ENCODE measurements at places on chromosomes 12 and 14. TPM values are rescaled to one million over a fixed set of nuclear protein-coding genes. Genes with fewer than 3 reads are reported as not detected.

TDRD9 gene
- 12.0 TPM for total RNA-seq

SLC2A13 gene
- 20.0 TPM for total RNA-seq

ARHGAP9 gene
- total RNA-seq = 32.5 TPM

RFX4 gene
- total RNA-seq = not detected

GMFB gene
- 22.9 TPM for total RNA-seq

RNASE7 gene
- 0.27 TPM for total RNA-seq

CLEC1B gene
- not detected for total RNA-seq

LRIG3 gene
- total RNA-seq = 70.0 TPM

ACSM4 gene
- total RNA-seq = not detected

HCAR3 gene
- 0.41 TPM for total RNA-seq

MARS1 gene
- total RNA-seq = 104 TPM

CFAP54 gene
- total RNA-seq = 4.2 TPM

VDR gene
- total RNA-seq = 10.3 TPM

OAS1 gene
- total RNA-seq = 15.3 TPM

GRCh38 chr14:65594153-65594881, 181.8 kb downstream of the FUT8 start:
- H3K36me3 ChIP-seq = no peaks in the 10 kb centered on the region
- no peaks in the 10 kb centered on the region for H3K27me3 ChIP-seq
- H3K4me3 ChIP-seq = no peak overlapping the region
- H3K4me1 ChIP-seq = no peaks in the 10 kb centered on the region
- H3K27ac ChIP-seq = no peak overlapping the region
- no peak for DNase-seq

DNA sequence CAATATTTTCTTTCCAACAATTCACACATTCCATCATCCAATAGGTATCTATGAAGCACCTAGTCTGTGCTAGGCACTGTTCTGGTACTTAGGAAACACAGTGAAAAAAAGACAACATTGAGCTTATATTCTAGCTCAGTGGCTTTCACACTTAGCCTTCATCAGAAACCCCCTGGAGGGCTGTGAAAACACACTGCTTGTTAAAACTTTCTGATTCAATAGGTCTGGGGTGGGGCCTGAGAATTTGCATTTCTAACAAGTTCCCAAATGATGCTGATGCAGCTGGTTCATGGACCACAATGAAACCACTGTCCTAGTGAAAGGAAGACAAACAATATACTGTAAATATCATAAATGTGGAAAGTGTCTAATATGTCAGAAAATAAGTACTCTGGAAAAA, 5.9 kb downstream of the VTI1B start:
- no peak overlapping the region for H3K27ac ChIP-seq
- H3K4me1 ChIP-seq = peaks cover 27% of the 10 kb centered on the region
- no peak overlapping the region for H3K4me3 ChIP-seq
- no peaks in the 10 kb centered on the region for H3K36me3 ChIP-seq
- no peaks in the 10 kb centered on the region for H3K27me3 ChIP-seq
- no peak for DNase-seq

GRCh38 chr12:20132818-20133217, 235.5 kb upstream of the PDE3A start:
- H3K27me3 ChIP-seq = no peaks in the 10 kb centered on the region
- no peaks in the 10 kb centered on the region for H3K36me3 ChIP-seq
- DNase-seq = no peak
- no peak overlapping the region for H3K27ac ChIP-seq
- no peak overlapping the region for H3K4me3 ChIP-seq

DNA sequence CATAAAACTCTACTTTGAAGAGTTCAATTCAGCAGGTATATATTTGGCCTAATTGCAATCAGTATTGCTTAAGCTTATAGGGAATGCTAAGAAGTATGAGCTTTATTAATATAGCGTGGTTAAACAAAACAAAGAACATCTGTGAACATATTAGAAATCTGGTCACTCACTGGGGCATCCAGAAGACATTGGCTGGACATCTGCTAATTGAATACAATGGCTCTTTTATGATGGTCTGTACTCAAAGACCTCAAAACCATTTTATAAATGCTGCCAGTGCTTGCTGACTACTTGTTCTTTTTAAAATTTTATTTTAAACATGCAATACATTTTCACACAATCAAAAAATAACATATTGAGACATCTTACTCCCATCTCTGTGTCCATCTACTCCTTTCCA, 173.0 kb downstream of the STXBP6 start:
- no peak for DNase-seq
- no peaks in the 10 kb centered on the region for H3K27me3 ChIP-seq
- H3K36me3 ChIP-seq = no peaks in the 10 kb centered on the region
- H3K4me1 ChIP-seq = no peaks in the 10 kb centered on the region

DNA sequence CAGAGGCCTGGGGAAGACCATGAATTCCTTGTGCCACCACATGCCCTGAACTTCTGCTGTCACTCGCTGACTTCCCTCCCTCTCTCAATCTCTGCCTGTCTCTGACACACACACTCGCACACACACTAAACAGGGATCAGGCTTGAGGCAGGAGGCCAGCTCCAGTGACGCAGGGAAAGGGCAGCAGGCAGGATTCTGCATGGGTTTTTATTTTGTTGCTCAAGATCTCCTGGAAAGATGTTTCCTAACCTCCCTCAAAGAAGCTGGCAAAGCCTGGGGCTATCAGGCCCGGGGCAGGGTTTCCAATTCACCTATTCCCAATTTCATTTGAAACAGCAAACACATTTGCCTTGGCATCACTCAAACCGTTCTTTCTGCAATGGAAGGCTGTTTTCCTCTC, 27.7 kb upstream of the PEX5 start:
- peaks cover 12% of the 10 kb centered on the region for H3K4me1 ChIP-seq
- H3K4me3 ChIP-seq = no peak overlapping the region
- H3K27ac ChIP-seq = no peak overlapping the region
- H3K27me3 ChIP-seq = no peaks in the 10 kb centered on the region

GRCh38 chr14:87111126-87111525, 881.9 kb downstream of the GALC start:
- H3K27me3 ChIP-seq = no peaks in the 10 kb centered on the region
- no peak overlapping the region for H3K27ac ChIP-seq
- DNase-seq = no peak
- H3K36me3 ChIP-seq = no peaks in the 10 kb centered on the region

- H3K27ac ChIP-seq = peak overlapping the region; percentile 80
- DNase-seq = no peak
- peaks cover 34% of the 10 kb centered on the region for H3K4me1 ChIP-seq
- no peaks in the 10 kb centered on the region for H3K36me3 ChIP-seq
These were observed 397.6 kb downstream of the NUAK1 start for GRCh38 chr12:105740970-105741725.

- H3K27ac ChIP-seq = peak within 1 kb of the TSS; percentile 98
- no peak for DNase-seq
- H3K27me3 ChIP-seq = no peaks in the 10 kb centered on the region
- H3K4me1 ChIP-seq = no peaks in the 10 kb centered on the region
These were observed at the start of gene EFS for GRCh38 chr14:23365036-23365731. TSS of gene EFS (minus strand) at chr14:23365172. CDS start at chr14:23365025, 147 bp downstream.

GRCh38 chr12:96493106-96493505, 3.7 kb downstream of the CFAP54 start:
- no peaks in the 10 kb centered on the region for H3K27me3 ChIP-seq
- no peak overlapping the region for H3K4me3 ChIP-seq
- peaks cover 5% of the 10 kb centered on the region for H3K4me1 ChIP-seq
- H3K27ac ChIP-seq = no peak overlapping the region
- no peak for DNase-seq

DNA sequence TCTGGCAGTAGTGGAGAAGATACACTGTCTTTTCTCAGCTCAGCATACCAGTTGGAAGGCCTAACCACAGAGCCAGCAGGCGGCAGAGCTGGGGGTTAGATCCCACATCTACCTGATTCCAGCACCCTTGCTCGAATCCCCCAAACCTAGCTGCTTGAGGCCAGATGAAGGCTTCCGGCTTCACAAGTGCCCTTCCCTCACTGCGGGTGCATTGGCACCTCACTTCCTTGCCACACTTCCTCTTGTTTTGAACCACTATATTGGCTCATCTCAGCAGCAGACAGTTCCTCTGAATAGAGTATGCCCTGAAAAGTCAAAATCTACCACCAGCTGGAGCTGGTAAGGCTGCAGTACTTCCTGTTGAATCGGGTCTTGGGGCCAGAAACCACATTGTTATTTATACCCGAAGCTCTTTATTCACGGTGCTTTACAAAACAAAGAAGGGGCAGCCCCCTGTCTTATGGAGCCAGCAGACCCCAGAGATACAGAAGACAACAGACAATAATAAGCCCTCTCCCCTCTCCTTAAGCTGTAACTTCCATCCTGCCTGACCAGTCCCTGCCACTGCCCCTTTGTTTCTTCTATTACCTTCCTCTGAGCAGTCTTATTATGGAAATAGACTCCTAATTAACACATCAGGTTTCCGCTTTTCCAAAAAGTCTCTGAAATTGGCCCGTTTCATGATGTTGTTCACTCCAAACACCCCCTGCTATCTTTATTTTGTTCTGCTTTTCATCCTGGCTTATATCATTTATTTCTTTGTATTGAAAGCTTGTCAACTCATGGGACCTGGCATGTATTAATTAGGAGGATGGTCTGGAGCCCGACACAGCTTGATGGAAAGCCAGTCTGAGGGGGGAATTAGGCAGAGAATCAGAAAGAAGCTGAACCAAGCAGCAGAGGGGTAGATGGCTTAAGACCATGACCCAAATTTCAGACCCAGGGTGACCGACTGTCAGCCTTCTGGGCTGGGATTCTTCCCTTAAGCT, 233.5 kb downstream of the EFCAB11 start:
- H3K27ac ChIP-seq = peak overlapping the region; percentile 15
- H3K36me3 ChIP-seq = no peaks in the 10 kb centered on the region
- no peak for DNase-seq
- peaks cover 13% of the 10 kb centered on the region for H3K4me1 ChIP-seq

DNA sequence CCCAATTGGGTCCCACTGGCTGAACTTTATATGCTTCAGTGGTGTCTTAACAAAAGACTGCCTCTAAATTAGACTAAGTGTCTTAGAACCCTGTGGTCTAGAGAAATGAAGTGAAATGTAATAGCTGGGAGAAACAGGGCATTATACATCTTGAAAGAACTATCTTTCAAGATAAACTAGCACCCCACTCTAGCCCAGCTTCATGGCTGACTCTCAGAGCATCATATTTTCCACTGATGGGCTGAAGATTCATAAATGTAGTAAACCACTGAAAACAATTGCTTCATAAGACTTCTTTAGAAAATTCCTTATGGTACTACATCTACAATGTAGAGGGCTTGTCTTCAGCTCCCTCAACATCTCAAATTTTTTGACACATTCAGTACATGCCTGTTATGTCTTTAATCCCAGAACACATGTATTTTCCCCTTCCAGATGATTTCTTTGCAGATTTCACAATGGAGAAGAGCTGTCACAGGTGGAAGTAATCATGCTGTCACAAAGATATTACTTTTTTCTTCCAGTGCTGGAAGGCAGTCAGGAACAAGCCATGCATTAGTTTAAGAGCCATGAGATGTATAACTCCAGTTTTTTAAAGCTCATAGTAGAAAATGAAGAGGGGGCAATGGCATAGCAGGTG, 48.5 kb downstream of the IFNG-AS1 start:
- no peaks in the 10 kb centered on the region for H3K27me3 ChIP-seq
- no peaks in the 10 kb centered on the region for H3K4me1 ChIP-seq
- H3K36me3 ChIP-seq = no peaks in the 10 kb centered on the region

GRCh38 chr12:72273851-72274351, 1.7 kb downstream of the TRHDE start:
- no peaks in the 10 kb centered on the region for H3K27me3 ChIP-seq
- peak overlapping the region; percentile 82 for H3K4me3 ChIP-seq
- H3K27ac ChIP-seq = peak overlapping the region; percentile 76
- no peak for DNase-seq

DNA sequence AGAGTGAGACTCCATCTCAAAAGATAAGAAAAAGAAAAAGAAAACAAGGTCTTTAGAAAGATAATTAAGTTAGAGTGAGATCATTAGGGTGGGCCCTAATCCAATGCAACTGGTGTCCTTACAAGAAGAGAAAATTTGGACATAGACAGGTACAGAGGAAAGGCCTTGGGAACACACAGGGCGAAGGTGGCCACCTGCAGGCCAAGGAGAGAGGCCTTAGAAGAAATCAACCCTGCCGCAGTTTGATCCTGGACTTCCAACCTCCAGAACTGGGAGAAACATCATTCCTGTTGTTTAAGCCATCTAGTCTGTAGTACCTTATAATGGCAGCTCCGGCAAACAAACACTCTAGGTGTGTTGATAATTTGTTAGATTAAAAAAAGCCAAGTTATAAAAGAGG, 491.9 kb downstream of the MED13L start:
- H3K27me3 ChIP-seq = no peaks in the 10 kb centered on the region
- no peak for DNase-seq
- H3K4me1 ChIP-seq = no peaks in the 10 kb centered on the region
- no peak overlapping the region for H3K27ac ChIP-seq
- H3K36me3 ChIP-seq = no peaks in the 10 kb centered on the region
- H3K4me3 ChIP-seq = no peak overlapping the region

- no peaks in the 10 kb centered on the region for H3K27me3 ChIP-seq
- DNase-seq = no peak
- H3K4me3 ChIP-seq = no peak overlapping the region
- peaks cover 13% of the 10 kb centered on the region for H3K4me1 ChIP-seq
- no peak overlapping the region for H3K27ac ChIP-seq
These were observed 152.9 kb downstream of the SLC41A2 start for GRCh38 chr12:104805186-104805585.

DNA sequence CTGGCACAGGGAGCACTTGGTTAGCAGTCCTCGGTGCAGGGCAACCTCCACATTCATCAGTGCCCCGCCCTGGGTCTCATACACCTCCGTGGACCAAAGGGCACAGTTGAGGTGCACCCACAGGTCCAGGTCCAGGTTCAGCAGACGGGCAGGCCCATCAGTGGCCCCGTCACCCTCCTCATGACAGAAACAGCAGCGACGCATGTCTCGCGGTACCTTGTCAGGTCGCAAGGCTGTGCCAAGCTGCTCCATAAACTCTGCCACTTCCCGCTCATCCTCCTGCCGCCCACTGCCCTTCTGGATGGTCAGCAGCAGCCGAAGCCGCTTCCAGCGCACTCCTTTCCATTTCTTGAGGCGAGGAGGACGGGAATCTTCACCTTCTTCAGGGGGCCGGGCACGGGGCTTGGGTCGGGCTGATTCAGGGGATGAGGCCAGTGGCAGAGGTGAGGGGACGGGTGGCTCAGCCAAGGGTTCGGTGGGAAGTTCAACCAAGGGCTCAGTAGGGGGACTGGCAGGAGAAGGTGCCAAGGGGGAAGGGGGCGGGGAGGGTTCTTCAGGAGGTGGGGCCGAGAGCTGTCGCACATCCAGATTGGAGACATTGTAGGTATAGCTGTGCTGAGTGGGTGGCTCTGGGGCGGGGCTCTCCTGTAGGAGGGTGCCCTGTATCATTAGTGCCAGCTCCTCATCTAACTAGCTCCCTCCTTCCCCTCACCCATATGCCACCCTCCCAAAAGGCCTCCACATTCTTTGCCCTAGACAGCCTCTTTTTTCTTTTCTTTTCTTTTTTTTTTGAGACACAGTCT, 8.3 kb upstream of the PRKAG1 start:
- no peak for DNase-seq
- H3K4me3 ChIP-seq = no peak overlapping the region
- no peaks in the 10 kb centered on the region for H3K27me3 ChIP-seq
- H3K36me3 ChIP-seq = peaks cover 67% of the 10 kb centered on the region

- H3K27ac ChIP-seq = peak overlapping the region; percentile 77
- no peak for DNase-seq
- no peaks in the 10 kb centered on the region for H3K27me3 ChIP-seq
These were observed 200.2 kb downstream of the ANO6 start for GRCh38 chr12:45416126-45416525.

GRCh38 chr12:3632754-3633153, 120.2 kb downstream of the CRACR2A start:
- no peak overlapping the region for H3K27ac ChIP-seq
- no peaks in the 10 kb centered on the region for H3K4me1 ChIP-seq
- no peaks in the 10 kb centered on the region for H3K36me3 ChIP-seq
- H3K27me3 ChIP-seq = no peaks in the 10 kb centered on the region
- H3K4me3 ChIP-seq = no peak overlapping the region

GRCh38 chr14:100747021-100747586, 20.4 kb downstream of the DLK1 start:
- no peaks in the 10 kb centered on the region for H3K27me3 ChIP-seq
- no peak for DNase-seq
- no peak overlapping the region for H3K27ac ChIP-seq
- no peak overlapping the region for H3K4me3 ChIP-seq
